ENCODE measurements at places on chromosomes 6 and 20.

GRCh38 chr6:11791354-11792107, 12.9 kb upstream of the ADTRP start:
- DNase-seq: no peak

- DNase-seq: no peak
Observed at GRCh38 chr6:63504777-63505384, 67.4 kb upstream of the LOC128125822 start.

DNA sequence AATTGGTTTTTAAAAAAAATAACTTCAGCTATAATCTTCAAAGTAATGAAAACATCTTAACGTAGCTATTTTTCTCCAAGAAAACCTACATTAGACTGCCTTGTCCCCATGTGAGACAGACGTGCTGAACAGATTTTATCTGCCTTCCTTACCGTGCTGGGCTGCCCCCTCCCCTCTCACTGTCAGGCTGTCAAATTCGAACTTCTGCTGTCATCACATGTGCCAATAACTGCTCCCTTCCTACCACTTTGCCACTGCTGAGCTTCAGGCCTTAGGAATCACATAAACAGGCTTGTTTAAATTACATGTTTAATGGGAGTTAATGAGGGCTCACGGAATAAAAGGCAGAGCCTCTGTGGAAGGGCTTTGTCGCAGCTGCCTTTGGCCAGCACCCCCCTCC, 77.0 kb upstream of the NHSL1 start:
- DNase-seq: no peak

- DNase-seq: no peak
Observed at GRCh38 chr6:2594868-2595267, 155.9 kb downstream of the MYLK4 start.

- no peak for DNase-seq
Observed at GRCh38 chr6:650098-650497, 6.8 kb downstream of the HUS1B start.

DNA sequence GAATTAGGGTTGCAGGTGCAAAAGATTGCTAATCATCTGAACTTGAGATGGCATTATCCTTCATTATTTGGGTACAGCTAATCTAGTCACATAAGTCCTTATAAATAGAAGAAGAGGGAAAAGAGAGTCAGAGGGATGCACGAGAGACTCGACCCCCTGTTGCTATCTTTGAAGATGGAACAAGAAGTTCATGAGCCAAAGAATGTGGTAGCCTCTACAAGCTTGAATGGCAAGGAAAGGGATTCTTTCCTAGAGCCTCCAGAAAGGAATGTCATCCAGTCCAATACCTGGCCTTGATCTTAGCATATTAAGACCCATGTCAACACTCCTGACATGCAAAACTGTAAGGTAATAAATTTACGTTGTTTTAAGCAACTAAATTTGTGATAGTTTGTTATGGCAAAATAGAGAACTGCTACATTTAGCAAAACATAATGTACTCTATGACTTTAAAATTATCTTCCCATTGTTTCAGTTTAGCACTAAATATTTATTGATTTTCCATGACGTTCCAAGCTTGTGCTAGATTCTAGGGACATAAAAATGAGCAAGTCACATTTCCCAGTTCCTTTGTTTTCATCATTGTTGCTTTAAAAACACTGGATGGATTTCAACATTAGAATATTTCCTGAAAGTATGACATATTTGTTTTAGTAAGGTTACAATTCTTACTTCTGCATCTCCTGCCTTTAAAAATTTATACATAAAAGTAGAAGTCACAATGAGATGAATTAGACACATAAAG, 12.7 kb downstream of the MANEA start:
- no peak for DNase-seq

DNA sequence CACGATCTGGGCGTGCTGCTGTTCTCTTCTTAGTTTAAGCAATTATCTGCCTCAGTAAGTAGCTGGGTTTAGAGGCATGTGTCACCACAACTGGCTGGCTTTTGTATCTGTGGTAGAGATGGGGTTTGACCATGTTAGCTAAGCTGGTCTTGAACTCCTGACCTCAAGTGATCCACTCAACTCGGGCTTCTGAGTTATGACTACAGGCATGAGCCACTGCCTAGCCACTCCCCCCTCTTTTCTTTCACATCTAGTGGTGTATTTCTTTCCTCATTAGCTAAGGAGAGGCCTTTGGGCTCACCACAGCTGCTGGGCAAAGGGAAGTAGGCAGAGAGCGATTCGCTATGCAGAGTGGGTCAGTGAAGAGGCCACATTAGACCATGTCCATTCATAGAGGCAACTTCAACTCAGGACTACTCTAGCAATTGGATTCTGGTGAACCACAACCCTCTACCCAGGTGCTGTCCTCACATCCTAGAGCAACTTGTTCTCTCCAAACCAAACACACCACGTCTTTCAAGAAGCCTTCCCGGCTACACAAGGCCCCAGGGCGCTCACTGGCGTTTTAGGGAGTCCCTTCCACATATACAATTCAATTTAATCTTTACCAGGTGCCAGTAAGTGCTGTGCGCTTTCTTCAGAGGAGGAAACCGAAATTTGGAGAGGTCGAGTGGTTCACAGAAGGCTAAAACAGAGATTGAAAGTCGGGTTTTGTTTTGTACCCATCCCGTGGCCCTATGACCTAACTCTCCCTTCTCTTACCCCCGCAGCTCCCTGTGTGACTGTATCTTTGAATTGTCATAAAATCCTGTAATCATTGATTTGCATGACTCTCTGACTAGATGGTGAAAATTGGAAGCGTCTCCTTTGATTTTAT, 26.5 kb upstream of the GFOD1 start:
- DNase-seq: no peak

DNA sequence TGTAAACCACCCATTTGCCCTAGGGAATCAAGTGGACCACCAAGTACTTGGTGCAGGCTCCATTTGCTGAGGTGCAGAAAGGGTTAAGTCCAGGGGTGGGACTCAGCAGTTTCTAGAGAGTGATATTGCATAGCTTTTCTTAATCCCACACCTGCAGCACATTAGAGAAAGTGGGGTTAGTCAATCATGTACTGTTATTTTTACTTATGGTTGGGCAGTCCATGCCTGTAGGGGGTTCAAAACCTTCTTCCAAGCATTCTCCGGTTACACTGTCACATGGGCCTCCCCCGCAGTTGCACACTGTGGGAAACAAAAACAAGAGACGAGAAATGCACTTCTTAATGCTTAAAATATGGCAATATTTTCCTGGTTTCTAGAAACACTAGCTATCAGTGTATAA, 65.5 kb downstream of the LAMA4 start:
- no peak for DNase-seq

- DNase-seq: no peak
Observed at GRCh38 chr6:17650656-17651309, 50.7 kb downstream of the FAM8A1 start.

GRCh38 chr20:38893056-38893564, 33.1 kb upstream of the FAM83D start:
- DNase-seq: no peak
